ENCODE measurements at places on chromosomes 13 and 19.

DNA sequence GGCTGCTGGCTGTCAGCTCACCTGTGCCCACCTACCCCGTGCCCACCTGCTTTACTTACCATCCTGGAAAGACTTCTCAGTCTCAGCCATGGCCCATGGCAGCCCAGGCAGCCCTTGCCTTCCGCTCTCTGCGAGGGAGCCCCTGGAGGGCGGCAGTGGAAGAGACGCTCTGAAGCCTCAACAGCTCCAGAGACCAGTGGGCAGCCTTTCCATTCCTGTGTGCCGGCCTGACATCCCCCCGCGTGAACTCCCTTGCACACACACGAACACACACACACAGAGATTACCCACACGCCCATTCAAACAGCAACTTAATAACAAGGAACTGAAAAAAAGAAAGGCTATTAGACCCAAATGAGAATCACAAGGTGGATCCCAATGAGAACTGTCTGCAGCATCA lies 14.2 kb upstream of the RASA3 start:
- DNase-seq = no peak

DNA sequence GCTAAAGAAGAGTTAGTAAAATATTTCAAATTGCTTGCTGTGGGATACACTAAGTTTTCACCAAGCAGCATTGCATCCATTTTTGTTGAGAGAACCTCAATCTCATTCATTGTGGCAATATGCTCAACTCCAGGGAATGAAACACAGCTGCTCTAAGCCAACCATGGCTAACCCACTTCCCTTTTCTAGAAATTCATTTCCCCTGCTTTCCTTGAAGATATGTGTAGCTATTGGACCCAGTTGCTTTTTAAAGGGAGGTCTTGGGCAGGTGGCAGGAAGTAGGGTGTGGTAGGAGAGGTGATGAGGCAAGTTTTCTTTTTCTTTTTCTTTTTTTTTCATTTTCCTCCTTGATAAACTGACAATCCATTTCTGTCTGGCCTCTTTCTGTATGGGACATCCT lies 452.2 kb downstream of the FGF14 start:
- no peak for DNase-seq

- DNase-seq = no peak
Observed at GRCh38 chr13:42985312-42986175, 6.5 kb downstream of the EPSTI1 start.

GRCh38 chr19:10631874-10632273 lies 6.5 kb downstream of the SLC44A2 start:
- DNase-seq = no peak

Measured in putamen (tissue), 1 donor.